ENCODE measurements at places on chromosomes 16 and 17.

GRCh38 chr17:73211745-73212144, 18.9 kb downstream of the COG1 start:
- DNase-seq: no peak

GRCh38 chr16:66635406-66635805, 30.9 kb downstream of the CMTM3 start:
- DNase-seq: no peak

DNA sequence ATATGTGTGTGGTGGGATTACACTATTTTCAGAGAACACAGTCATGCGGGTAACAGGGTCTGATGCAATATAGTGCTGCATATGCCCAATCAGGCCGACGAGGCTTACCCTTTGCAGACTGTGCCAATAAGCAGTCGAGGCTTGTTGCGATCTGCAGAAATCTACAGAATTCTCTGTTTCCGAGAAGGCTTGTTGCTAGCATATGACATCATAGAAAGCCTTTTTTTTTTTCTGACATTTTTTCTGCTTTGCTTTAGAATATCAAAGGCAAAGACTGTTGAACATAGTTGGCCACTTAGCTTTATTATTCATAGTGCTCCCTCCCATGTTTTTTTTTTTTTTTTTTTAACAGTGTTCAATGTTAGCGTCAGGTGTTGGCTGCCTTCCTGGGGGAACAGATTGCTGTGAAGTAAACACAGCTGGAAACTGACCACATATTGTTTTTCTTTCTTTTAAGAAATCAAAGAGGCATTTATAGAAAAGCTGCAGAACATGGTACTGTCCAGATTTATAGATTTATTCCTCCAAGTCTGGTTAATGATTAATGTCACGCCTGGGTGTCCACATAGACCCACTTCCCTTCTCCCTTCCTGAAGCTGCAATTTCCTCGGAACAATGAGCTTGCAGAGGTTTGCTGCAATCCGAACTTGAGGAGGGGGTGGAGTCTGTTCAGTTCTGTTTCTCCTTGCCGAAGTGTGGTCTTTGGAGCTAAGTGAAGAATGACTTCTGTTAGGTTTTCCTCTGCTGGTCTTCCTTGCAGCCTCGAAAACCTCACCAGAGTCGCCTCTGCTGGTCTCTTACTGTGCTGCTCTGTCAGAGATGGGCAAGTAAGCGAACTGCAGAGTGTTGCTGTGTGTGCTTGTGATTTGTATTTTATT, 87.3 kb downstream of the MAP2K6 start:
- DNase-seq: peak; percentile 25

DNA sequence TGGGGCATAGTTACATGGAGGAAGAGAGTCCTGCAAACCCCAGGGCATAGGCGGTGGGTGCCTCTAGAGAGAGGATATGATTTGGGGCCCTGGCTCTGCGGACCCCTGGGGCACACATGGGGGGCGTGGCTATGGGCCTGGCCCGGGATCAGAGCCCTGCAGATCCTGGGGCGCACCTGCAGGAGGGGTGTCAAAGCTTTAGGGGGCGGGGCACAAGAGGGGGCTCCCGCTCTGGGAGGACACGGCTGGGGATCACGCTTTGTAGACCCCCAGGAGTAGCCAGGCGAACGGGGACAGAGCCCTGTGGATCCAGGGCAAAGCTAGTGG, 497 bp downstream of the BCL7C start:
- DNase-seq: peak; percentile 31

DNA sequence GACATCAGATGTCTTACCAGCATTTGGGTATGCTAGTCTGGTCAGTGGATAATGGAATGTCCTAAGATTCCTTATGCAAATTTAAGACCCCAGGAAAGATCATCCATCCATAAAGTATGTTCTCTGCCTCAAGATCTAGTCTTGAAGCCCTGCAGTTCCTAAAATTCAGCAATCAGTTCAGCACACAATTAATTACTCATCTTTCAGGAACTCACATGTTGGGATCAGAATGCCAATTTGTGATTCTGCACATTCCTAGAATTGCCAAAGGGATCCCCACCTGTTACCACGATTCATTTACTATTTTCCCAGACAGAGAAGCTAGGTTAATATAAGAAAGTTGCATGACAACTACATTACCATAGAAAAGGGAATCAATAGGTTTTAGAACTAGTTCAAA, 3.2 kb downstream of the OR2C1 start:
- DNase-seq: no peak

DNA sequence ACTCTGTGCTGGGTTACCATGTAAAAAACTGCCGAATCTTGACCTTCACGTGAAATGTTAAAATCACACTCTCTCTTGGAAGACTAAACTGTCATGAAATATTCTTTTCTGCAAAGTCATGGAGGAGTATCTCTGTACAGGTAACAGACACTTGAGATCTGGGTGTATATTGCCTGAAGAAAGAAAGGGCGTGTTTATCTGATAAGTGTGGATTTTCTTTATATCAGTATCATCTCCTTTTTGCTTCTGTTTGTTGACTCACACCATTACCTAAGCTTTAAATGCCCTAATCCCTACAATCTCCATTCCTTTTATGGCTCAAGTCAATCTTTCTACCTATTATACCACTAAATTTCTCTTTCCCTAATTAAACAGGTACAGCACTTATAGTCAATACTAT, 673.2 kb upstream of the SOX9 start:
- DNase-seq: no peak

DNA sequence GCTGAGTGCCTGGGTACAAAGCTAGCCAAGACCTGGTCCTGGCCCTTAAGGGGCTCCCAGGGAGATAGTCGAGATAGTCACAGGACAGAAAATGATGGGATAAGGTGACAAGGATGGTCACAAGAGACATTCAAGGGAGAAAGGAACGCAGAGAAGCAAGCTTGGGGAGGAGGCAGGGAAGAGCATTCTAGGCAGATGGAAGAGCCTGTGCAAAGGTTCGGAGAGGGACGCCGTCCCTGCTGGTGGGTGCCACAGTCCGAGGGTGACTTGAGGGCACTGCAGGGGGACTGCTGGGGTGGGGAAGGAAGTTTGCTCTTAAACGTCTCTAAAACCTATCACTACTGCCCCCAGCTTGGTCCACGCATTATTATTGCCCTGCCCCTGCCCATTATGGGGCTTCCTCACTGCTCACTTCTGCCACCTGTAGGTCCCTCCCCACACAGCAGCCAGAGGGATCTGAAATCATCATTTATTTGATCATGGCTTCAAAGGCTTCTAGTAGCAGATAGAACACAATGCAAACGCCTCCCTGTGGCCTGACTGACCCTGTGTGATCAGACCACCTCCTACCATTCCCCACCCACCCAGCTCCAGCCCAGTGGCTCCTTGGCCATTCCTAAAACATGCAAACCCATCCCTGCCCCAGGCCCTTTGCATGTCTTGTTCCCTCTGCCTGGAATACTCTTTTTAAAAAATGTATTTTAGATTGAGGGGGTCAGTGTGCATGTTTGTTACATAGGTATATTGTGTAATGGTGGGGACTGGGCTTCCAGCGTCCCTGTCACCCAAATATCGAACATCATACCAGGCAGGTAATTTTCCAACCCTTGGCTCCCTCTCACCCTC, 60.3 kb downstream of the RMI2 start:
- peak; percentile 52 for DNase-seq

- no peak for DNase-seq
Observed at GRCh38 chr16:27718201-27719105, 168.5 kb downstream of the KATNIP start.

- no peak for DNase-seq
Observed at GRCh38 chr16:51807551-51807950, 656.5 kb upstream of the SALL1 start.

DNA sequence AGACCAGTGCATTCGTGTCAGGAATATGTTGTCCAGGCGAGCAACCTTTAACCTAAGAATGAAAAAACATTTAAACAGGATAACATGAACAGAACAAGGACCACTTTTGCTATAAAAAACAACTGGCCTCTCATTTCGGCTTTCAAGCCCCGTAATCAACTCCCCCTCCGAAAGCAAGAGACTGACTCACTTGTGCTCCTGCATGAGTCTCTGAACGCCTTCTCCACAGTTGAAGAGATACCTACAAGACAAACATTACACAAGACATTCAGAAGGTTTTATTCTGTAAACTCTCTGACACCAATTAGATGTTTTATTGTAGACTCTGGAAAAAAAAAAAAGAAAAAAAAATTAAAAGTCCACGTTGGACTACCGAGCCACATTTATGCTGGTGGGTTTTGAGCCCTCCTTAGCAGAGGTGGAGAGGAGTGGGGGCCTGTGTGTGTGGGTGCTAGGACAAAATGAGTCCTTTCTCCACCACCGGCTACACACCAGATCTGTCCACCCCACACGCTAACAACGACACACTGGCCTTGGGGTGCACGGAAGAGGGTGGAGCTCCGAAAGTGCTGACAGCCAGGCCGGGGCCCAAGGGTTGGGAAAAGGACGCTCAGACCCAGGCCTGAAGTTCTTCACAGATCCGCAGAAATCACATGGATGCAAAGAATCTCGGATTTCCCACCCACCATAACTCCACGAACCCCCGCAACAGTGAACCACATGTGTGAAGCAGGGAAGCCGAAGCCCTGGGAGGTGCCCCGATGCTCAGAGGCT, 759 bp downstream of the ELAC2 start:
- DNase-seq: peak; percentile 32

DNA sequence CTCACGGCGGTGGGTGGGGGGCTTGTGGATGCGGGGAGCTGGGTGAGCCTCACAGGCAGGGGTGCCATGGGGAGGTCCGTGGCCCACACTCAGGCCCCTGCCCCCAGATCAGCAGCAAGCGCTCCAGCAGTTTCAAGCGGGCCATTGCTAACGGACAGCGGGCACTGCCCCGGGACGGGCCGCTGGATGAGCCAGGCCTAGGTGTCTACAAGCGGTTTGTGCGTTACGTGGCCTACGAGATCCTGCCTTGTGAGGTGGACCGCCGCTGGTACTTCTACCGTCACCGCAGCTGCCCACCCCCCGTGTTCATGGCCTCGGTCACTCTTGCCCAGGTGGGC, 1.1 kb downstream of the RHBDL1 start:
- DNase-seq: no peak

DNA sequence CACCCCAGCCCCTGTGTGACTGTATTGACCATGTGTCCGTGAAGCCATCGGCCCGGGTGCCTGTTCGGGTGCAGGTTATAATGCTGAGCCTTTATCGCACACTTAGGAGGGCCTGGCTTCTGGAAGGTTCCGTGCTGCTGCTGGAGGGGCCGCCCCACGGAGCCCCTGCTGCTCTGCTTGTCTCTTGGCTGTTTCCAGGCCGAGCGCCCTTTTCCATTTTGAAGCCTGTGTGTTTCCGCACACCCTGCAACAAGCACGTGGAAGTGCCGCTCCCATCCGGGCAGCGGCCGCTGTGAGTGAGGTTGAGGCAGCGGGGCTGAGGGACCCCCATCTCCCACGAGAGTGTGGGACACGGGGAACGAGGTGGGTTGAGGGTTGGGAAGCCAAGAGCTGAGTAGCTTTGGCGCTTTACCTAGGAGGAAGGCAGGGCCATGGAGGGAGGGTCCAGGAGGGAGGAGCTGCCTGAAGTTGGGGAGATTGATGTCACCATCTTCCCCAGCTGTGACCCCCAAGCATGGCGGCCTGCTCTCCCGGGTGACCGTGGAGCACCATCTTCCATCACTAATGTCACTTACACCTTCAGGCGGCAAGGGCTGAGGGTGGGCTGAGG, 200.1 kb upstream of the GSE1 start:
- no peak for DNase-seq

- no peak for DNase-seq
Observed at GRCh38 chr17:14481664-14482063, 180.8 kb downstream of the HS3ST3B1 start.

- DNase-seq: peak; percentile 87
Observed at GRCh38 chr17:58447039-58447975, 30.0 kb upstream of the RNF43 start.

DNA sequence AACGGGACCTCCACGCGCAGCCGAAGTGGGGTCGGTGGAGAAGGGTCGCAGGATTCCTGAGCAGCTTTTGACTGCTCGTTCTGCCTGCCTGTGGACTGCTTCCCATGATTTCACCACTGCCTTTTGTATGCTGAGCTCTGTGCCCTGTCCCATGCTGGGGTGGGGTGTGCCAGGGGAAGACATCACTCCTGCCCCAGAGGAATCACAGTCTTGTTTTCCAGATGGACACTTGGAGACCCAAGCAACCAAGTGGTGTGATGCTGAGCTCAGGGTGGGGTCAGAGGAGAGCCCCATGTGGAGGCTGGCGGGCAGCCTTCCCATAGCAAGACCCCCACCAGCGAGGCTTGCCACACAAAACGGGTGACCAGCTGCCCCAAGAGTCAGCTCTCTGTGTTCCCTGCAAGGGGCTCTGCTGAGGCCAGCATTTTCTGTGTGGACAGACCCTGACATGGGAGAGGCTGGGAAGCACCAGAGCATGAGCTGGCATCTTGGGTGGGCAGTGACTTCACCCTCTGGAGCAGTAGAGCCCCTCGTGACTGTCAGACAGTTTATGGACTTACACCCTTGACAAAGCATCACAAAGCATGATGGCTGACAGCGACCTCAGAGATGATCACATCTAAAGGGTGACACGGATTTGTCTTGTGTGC, 111.9 kb downstream of the GNAO1 start:
- no peak for DNase-seq

GRCh38 chr16:26983426-26983825, 83.3 kb upstream of the C16orf82 start:
- DNase-seq: peak; percentile 74

GRCh38 chr17:30782206-30782605, 42.3 kb downstream of the CRLF3 start:
- DNase-seq: no peak

DNA sequence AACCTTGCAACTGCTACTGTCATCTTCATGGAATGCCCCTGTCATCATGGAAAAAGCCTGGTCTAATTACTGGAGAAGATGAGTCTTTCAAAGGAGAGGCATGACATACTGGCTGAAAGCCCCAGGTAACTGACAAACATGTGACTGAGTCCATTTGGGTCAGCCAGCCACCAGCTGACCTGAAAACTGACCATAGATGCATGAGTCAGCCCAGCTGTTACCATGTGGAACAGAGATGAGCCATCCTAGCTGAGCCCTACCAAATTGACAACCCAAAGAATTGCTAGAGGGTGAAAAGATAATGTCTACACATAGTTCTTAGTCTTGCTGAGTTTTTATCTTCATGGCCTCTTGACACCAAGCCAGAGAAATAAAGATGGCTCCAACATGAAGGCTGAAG, 311.8 kb downstream of the UTP18 start:
- no peak for DNase-seq
